ENCODE measurements at places on chromosomes 2 and 18.

DNA sequence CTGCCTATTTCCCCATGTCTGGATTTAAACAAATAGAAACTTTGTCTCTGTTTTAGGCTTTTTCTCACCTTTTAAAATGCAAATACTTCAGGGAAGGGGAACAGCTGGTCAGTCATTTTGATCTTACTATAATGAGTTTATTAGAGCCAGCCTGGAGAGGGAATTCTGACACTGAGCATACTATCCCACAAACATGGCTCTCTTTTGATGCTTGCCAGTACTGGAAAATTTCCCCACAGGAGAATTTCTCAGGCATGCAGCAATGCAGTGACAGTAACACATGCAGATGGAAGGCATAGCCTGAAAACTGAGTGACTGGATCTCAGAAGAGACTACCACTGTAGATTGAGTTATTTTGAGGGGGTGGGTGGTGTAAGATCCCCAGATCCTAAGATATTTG lies 974.3 kb upstream of the CELF4 start:
- DNase-seq, result no peak

DNA sequence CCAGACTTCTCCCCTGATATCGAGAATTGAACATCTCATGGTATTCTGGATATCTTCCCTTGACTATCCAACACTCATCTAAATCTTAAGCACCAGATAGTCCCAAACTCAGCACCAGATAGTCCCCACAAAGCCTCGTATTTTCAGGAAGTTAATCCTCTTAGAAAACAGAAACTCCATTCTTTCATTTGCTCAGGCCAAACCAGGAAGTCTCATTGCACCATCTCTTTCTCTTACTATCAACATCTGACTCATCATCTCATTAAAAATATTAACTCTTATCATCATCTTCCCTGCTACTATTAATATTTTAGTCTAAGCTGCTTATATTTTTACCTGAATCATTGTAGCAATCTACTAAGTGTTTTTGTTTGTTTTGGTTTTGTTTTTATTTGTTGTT lies 286.4 kb downstream of the GALNT13 start:
- DNase-seq, result no peak

GRCh38 chr2:80128080-80128479 lies 176.5 kb downstream of the LRRTM1 start:
- no peak for DNase-seq

DNA sequence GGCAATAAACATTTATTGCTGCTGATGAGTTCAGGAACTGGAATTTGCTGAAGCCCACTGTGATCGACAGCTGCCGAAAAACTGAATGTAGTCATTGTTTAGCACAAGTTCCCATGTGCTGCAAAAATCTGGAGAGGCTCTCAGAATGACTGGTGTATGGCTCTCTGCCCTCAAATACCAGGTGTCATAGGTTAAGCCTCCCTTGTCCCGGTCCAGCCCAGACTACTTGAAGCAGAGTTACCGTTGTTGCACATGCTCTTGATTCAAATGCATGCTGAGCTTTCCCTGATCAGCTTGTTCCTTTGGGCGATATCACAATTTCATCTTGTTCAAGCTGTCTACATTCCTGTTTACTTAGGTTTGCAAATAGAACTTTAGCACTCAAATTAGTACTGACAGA lies 625.2 kb downstream of the CPS1 start:
- no peak for DNase-seq

Measured in stimulated activated CD8-positive, alpha-beta memory T cell treated with anti-CD3 and anti-CD28 coated beads, Interleukin-4, amount 100 ng/mL, for 4 hours (primary cell).